Bone marrow (tissue), 2 donors: ENCODE measurements at places on chromosomes 16 and 17.

GRCh38 chr16:67873435-67874370, 851 bp downstream of the EDC4 start:
- no peak for DNase-seq

- no peak for DNase-seq
Measured at GRCh38 chr16:83727018-83727417, 80.8 kb upstream of the HSBP1 start.

DNA sequence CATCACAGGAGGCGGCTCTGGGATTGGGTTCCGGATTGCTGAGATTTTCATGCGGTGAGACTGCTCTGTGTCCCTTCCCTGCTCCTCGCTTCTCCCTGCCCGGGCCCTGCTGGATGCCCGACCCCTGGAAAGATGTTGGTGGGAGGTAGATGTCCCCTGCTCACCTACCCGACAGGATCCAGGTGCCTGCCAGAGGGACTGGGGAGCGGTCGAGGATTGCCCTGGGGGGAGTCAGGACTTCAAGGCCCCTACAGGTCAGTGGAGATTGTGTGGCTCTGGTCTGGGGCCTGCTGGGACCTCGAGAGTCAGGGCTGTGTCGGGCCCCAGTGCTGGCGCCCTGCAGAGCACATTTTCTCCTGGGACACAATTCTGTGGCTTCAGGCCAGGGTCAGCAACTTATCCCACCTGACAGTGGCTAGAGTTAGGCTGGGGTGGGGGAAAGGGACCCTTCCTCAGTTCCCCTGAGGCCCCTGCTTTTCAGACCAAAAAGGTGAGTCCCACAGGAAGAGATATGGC, 3.3 kb downstream of the DECR2 start:
- no peak for DNase-seq

DNA sequence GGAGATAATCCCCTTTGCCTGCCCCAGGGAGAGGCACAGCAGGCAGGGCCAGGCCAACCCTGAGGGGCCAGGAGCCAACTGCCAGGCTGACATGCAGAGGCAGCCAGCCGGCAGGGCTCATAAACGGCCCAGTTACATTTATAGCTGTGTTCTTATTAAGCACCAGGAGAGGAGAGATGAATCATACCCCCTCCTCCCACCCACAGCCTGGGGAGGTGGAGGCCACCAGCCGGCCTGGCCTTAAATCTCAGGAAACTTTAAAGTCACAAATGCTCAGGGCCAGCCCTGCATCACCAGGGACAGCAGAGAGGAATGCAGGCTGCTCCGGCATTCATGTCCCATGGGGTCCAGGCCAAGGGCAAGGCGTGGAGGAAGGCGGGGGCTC, 177.2 kb downstream of the TMEM132E start:
- no peak for DNase-seq

DNA sequence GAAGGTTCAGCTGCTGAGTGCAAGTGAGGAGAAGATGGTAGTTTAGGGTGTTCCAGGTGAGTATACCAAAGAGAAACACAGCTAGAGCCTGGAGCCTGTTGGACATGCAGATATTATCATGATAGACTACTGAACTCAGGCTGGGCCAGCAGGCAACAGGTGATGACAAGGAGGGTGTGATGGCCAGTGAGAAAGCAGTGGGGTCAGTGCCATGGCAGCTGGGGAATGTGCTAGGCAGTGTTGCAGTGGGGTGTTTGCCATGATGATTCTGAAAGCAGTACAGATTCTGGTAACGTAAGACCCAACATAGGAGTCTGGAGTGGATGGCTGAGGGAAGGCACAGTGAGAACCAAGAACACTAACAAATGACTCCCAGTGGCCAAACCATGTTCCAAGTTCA, 57.4 kb downstream of the SHISA6 start:
- no peak for DNase-seq

- no peak for DNase-seq
Measured at GRCh38 chr16:10616756-10617640, 36.6 kb upstream of the EMP2 start.

DNA sequence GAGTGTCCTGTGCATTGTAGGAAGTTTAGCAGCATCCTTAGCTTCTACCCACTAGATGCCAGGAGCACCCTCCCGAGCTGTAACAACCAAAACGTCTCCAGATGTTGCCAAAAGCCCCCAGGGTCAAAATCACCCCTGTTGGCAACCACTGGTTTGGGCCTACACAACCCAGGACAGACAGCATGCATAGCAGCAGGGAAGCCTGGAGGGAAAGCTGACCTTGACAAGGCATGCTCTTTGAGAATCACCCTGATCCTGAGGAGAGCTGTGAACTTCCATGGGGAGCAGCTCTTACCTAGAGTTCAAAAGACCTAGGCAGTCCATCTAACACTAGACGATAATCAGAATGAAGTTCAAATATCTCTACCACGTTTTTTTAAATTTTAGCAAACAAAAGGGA, 9.2 kb downstream of the SKAP1 start:
- no peak for DNase-seq

DNA sequence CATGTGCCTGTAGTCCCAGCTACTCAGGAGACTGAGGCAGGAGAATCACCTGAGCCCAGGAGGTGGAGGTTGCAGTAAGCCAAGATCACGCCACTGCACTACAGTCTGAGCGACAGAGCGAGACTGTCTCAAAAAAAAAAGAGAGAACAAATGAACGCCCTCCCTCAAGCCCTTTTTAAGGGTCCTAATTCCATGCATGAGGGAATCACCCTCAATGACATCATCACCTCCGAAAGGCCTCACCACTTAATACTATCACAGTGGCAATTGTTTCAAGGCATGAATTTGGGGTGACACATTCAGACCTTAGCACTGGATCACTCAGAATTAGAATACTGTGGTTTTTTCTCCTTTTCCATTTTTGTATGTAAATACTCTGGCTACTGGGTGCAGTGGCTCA, 57.8 kb downstream of the CHD9NB start:
- DNase-seq: no peak

DNA sequence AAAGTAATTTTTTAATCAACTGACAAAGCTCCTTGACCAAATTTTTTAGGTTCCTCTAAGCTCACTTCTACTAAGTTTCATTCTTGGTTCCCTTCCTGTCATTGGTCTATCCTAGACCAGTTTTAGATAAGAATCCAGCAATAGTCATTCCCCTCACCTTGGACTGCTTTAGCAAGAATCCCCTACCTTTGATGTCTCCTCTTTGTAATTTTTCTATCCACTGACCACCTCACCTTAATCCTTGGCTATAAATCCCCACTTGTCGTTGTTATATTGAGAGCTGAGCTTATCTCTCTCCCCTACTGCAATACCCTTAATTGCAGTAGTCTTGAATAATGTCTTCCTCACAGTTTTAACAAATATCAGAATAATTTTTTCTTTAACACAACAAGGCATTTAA, 107.2 kb downstream of the USP32 start:
- no peak for DNase-seq

DNA sequence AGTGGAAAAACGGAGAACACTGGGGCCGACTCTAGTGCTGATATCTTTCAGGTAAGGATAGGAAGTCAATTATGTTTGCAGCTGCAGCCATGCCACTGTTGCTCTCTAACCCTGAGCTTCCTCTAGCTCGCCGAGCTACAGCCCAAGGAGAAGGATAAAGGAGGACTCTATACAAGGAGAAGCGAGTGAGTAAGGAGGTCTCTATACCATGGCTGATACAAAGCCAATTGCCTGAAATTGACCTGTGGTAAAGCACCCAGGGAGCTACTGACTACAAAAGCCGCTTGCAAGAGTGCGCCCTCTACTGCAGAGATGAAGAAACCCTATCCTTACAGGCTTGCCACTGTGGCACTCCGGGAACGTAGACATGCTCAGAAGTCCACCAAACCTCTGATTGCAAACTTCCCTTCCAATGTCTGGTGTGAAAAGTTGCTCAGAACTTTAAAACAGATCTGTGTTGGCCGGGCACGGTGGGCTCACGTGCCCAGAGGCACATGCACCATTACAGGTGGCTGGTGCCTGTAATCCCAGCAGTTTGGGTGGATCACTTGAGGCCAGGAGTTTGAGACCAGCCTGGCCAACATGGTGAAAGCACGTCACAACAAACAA, 10.8 kb upstream of the SLC46A1 start:
- no peak for DNase-seq

DNA sequence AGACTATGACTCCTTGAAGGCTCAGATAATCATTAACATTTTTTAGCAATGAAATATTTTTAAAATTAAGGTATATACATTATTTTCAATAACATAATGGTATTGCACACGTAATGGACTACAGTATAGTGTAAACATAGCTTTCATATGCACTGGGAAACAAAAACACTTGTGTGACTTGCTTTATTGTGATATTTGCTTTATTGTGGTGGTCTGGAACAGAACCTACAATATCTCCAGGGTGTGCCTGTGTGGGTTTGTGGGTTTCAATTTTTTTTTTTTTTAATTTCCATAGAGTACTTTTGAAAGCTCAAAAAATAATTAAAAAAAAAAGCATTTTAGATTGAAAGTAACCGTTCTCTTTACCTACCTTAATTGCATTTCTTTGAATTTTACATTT, 25.3 kb downstream of the CYLD start:
- DNase-seq: no peak

DNA sequence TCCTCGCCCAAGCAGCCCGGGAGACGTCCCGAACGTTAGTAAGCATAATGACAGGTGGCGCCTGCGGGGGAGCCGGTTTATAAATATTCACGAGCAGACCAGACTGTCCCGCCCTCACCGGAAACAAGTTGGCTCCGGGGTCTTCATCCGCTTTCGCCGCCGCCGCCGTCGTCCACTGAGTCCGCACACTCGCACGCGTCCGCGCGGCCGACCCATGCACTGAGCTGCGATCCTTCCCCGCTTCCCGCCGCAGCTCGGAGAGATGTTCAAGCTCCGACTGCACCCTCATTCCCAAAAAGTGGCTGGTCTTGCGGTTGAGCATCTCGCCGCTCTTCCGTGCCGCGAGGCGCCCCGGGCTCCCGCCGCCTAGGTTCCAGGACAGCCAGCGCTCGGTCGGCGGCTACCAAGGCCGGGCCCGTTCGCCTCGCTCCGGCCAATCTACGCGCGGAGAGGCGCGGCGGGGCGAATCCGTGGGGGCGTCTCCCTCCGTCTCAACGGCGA, 385 bp downstream of the CFAP119 start:
- DNase-seq: no peak

DNA sequence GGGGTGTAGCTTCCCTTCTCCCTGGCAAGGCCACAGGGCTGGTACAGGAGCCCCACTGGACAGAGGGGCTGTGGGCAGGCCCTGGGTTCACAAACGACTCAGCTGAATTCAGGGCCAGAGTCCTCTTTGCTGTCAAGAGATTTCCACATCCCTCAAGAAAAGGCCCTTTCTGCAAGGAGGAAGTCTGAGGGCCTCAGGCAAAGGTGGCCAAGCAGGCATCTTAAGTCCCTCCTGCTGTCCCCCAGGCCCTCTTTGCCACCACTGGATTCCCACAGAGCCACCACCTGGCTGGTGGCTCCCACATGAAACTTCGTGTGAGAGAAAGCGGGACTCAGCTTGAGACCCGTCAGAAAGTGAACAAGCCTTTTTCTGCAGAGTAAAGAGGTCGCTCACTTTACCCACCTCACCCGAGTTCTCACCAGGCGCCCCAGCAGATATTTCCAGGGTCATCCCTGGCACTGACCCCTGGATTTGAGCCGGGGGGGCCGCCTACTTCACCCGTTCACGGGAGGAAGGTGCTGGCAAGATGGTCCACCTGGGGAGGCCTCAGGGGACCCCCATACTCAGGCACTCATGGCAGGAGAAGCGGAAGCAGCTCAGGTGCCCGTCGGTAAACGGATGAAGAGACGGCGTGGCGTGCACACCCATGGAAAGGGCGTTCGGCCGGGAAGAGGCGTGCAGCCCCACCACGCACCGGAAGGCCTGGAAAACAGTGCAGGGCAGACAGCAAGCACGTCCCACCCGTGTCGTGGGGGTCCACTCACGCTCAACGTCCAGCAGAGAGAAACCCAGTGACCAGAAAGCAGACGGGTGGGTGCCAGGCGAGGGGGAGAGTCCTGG, 3.6 kb downstream of the RNF166 start:
- no peak for DNase-seq

GRCh38 chr16:27317320-27317719, 3.5 kb downstream of the IL4R start:
- DNase-seq: no peak

- no peak for DNase-seq
Measured at GRCh38 chr16:30416624-30417528, 9.5 kb downstream of the ZNF771 start.

DNA sequence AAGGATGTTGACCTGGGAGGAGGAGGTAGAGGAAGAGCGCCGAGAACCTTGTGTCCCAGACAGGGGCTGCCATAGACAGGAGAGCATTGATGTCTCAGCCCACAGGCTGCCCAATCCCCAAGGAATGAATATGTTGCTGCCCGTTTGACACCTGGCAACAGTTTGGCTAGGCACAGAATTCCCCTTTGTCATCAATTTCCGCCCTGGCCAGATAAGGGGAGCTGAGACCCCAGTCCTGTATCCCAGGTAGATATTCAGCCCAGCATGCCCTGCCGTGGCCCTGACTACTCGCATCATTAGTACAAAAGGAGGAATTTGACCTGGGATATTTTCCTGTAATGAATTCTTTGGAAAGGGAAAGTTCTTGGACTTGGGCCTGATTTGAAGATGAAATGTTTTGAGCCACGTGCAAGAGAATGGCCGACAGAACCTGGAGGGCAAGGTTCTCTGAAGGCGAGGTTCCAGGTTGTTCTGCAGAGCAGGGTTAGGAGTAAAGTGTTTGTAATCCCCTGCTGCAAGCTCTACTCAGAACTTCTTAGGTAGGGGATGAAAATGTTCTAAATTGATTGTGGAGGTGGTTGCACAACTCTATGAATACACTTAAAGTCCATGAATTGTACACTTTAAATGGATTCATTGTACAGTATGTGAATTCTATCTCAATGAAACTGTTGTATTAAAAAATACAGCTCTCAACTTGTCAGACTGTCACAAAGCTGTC, 108.8 kb downstream of the SOCS1 start:
- no peak for DNase-seq

- DNase-seq: no peak
Measured at GRCh38 chr17:29070781-29071180, 27.8 kb downstream of the PIPOX start.

DNA sequence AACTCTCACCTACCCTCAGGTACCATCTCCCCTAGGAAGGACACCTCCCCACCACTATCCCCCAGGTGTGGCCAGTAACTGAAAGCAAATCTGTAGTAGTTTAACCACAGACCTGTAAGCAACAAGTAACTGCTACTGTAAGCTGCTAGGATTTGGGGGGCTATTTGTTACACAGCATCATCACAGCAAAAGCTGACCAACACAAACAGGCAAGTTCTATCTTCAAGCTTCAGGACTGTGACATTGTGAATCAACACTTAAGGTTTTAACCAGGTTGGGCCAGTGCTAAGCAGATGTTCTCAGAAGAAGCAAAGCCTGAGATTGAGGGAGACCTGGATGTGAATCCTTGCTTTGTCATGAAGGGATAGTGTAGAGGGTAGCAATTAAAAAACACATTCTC, 47.0 kb downstream of the ABCC6 start:
- DNase-seq: no peak

- no peak for DNase-seq
Measured at GRCh38 chr16:85952197-85952596, 53.2 kb downstream of the IRF8 start.

GRCh38 chr17:39175695-39176093, 9.7 kb upstream of the ARL5C start:
- no peak for DNase-seq
